Osteocyte (in vitro differentiated cells): ENCODE measurements at places on chromosomes 6 and 20. TPM values are rescaled to one million over a fixed set of nuclear protein-coding genes. Genes with fewer than 3 reads are reported as not detected.

- H3K27me3 ChIP-seq, result peaks cover 12% of the 10 kb centered on the region
- DNase-seq, result no peak
- no peak overlapping the region for H3K4me3 ChIP-seq
- H3K4me1 ChIP-seq, result no peaks in the 10 kb centered on the region
- H3K36me3 ChIP-seq, result no peaks in the 10 kb centered on the region
These were observed 118.0 kb downstream of the PCSK2 start for GRCh38 chr20:17344790-17345189.

DNA sequence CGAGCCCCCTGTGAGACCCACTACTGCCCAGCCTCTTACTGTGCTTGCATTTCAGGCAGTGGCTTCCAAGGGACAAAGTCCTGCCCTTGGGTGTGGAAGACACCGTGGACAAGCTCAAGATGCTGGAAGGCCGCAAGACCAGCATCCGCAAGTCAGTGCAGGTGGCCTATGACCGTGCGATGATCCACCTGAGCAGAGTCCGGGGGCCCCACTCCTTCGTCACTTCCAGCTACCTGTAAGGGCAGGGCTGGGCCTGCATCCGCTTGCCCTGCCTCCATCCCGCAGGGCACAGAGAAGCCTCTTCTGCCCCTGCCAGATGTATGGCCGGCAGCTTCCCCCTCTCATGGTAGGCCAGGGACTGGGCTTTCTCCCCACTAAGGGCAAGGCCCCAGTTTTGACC lies 33.8 kb downstream of the BRPF3 start:
- no peak for DNase-seq
- no peaks in the 10 kb centered on the region for H3K4me1 ChIP-seq
- H3K27me3 ChIP-seq, result no peaks in the 10 kb centered on the region
- H3K4me3 ChIP-seq, result no peak overlapping the region
- H3K36me3 ChIP-seq, result peaks cover 43% of the 10 kb centered on the region
- H3K27ac ChIP-seq, result no peak overlapping the region

DNA sequence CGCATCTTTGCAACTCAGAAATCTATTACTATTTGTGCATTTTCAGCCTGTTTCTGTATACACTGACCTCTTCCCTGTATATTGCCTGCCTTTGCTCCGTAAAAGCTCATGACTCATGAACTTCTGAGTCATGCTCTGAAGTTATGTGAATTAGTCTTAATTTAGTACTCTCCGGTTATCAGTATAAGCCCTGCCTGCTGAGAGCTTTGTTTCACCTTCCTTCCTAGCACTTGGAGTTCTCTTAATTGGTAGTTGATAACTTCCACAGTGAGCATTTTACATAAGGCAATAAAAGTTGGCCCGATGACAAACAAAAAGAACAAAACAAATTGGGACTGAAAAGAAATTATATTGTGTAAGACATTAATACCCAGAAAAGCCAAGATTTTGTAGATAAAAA lies 231.4 kb downstream of the GJA1 start:
- no peak for DNase-seq
- no peak overlapping the region for H3K4me3 ChIP-seq
- H3K36me3 ChIP-seq, result no peaks in the 10 kb centered on the region
- peak overlapping the region; percentile 24 for H3K27ac ChIP-seq

- H3K36me3 ChIP-seq, result no peaks in the 10 kb centered on the region
- H3K27me3 ChIP-seq, result no peaks in the 10 kb centered on the region
- no peak overlapping the region for H3K27ac ChIP-seq
- H3K4me1 ChIP-seq, result no peaks in the 10 kb centered on the region
- DNase-seq, result no peak
- H3K4me3 ChIP-seq, result no peak overlapping the region
These were observed 386.1 kb upstream of the ZFP64 start for GRCh38 chr20:52577696-52578095.

- H3K4me3 ChIP-seq, result peak overlapping the region; percentile 33
- H3K36me3 ChIP-seq, result peaks cover 41% of the 10 kb centered on the region
- DNase-seq, result no peak
- H3K4me1 ChIP-seq, result peaks cover 59% of the 10 kb centered on the region
- H3K27ac ChIP-seq, result peak overlapping the region; percentile 72
These were observed 49.7 kb downstream of the TOP1 start for GRCh38 chr20:41078329-41078728.

DNA sequence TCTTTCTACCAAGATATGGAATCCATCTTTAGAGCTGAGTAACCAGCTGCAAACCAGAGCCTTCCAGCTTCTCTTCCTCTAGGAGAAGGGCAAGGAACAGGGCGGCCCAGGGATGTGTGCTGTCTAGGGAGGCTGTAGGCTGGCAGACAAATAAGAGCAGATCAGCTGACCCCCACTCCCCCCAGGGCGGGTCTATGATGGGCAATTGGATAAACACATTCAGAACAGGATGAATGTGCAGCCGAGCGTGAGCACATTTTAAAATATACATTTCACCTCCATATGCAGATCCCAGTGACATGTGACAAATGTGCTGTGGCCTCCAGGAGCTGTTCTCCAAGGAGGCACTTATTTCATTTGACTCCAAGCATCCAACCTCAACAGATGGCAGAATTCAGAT lies 580.1 kb downstream of the PTPRT start:
- no peaks in the 10 kb centered on the region for H3K4me1 ChIP-seq
- no peak overlapping the region for H3K4me3 ChIP-seq
- no peak for DNase-seq
- no peaks in the 10 kb centered on the region for H3K27me3 ChIP-seq
- H3K27ac ChIP-seq, result no peak overlapping the region

GRCh38 chr6:116268589-116269293 lies 11.0 kb downstream of the TSPYL1 start:
- no peaks in the 10 kb centered on the region for H3K27me3 ChIP-seq

- H3K4me3 ChIP-seq, result no peak overlapping the region
- no peak for DNase-seq
- H3K36me3 ChIP-seq, result no peaks in the 10 kb centered on the region
- H3K27me3 ChIP-seq, result no peaks in the 10 kb centered on the region
- H3K27ac ChIP-seq, result no peak overlapping the region
These were observed 103.0 kb upstream of the MOCS1 start for GRCh38 chr6:40037271-40037670.

GRCh38 chr6:14353798-14354197 lies 236.2 kb downstream of the CD83 start:
- H3K27ac ChIP-seq, result no peak overlapping the region
- DNase-seq, result no peak
- no peak overlapping the region for H3K4me3 ChIP-seq
- no peaks in the 10 kb centered on the region for H3K4me1 ChIP-seq
- peaks cover 18% of the 10 kb centered on the region for H3K27me3 ChIP-seq
- H3K36me3 ChIP-seq, result peaks cover 2% of the 10 kb centered on the region

GRCh38 chr20:7094438-7094997 lies 327.0 kb downstream of the BMP2 start:
- no peak for DNase-seq
- H3K4me1 ChIP-seq, result no peaks in the 10 kb centered on the region
- H3K36me3 ChIP-seq, result no peaks in the 10 kb centered on the region

DNA sequence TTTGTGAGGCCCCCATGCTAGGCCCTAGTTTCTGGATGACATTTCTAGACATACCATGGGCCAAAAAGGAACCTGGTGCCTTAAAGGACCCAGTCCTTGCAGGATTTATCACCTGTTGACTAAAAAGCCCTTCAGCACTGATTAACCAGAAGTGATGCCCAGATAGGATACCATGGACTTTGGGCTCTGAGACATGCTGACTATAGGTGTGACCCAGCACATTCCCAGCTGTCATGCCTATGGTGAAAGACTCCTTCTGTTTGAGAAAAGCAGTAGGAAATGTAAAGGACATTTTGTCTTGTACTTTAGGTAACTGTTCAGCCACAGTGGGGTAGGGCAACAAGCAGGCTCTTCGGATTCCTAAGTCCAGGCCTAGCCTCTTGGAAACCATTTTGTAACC lies 724.2 kb downstream of the CD109 start:
- peaks cover 16% of the 10 kb centered on the region for H3K36me3 ChIP-seq
- H3K27ac ChIP-seq, result no peak overlapping the region
- H3K4me1 ChIP-seq, result no peaks in the 10 kb centered on the region
- no peak overlapping the region for H3K4me3 ChIP-seq

- H3K27ac ChIP-seq, result no peak overlapping the region
- H3K36me3 ChIP-seq, result no peaks in the 10 kb centered on the region
- peaks cover 6% of the 10 kb centered on the region for H3K27me3 ChIP-seq
- DNase-seq, result no peak
- H3K4me3 ChIP-seq, result no peak overlapping the region
These were observed 51.4 kb upstream of the JARID2 start for GRCh38 chr6:15194453-15194852.

- no peak for DNase-seq
- no peak overlapping the region for H3K4me3 ChIP-seq
- H3K4me1 ChIP-seq, result peaks cover 23% of the 10 kb centered on the region
These were observed 19.0 kb downstream of the LRRC1 start for GRCh38 chr6:53813801-53814200.

DNA sequence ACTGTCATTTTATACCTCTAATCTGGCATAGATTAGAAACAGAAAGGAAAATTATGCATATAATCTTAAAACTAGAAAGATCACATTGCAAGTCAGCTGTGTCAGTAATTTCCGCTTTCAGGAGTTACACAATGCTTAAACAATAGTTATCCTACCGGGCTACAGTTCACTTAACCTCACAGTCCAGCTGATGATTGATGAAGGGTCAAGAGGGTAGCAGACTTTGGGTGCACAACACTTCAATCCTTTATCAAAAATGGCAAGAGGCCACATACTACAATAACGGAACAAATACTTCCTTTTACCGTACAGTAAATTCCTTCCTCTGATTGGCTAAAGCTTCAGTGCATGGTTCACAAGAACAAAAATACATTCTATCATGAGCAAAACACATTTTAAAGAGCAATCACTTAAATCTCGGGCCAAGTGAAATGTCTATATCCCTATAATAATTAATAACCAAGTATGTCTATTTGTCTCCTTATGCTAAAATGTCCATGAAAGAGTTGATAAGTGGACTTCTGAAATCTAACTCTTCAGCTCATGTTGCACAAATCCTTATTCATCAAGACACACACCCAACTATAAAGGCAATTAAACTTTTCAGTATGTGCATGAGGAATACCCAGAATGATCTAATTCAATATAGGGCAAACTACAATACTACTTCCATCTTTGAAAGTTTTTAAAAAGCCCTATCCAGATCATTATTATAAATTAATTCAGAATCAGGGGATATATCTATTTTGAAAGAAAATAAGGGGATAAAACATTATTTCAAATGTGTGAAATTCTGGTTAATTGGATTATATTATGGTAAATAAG lies 76.8 kb downstream of the HIVEP2 start:
- H3K36me3 ChIP-seq, result no peaks in the 10 kb centered on the region
- no peak overlapping the region for H3K4me3 ChIP-seq
- DNase-seq, result no peak
- no peak overlapping the region for H3K27ac ChIP-seq
- H3K27me3 ChIP-seq, result no peaks in the 10 kb centered on the region

DNA sequence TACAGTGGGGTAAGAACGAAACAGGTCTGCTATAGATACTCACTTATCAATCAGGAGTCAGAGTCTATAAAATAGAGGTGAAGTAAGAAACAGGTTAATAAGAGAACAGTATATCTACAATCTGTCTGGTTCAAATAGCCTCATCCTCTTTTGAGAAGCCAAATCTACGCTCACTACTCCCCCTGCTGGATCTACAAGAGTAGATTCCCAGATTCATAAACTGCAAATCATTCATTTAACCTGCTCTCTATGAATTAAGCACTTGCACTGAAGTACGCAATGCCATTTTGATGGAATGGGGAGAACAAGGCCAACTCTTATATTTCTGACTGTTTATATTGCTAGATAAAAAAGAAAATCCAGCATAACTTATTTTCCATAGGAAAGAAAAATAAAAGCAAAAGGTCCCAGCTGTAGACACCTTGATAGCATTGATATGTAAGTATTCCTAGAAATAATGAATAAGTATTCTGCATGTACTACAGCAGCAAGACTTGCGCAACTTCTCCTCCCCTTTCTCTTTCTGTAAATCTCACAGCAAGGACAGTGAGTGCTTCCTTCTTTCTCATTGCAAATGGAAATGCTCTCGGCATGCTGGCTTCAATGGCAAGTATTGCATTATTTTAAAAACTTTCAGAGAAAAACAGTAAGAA lies 92.3 kb downstream of the RFX6 start:
- H3K27ac ChIP-seq, result no peak overlapping the region
- no peak for DNase-seq
- H3K4me3 ChIP-seq, result no peak overlapping the region
- H3K4me1 ChIP-seq, result no peaks in the 10 kb centered on the region

- no peak for DNase-seq
- no peak overlapping the region for H3K4me3 ChIP-seq
- H3K27ac ChIP-seq, result no peak overlapping the region
- peaks cover 33% of the 10 kb centered on the region for H3K27me3 ChIP-seq
These were observed 24.7 kb upstream of the RALGAPA2 start for GRCh38 chr20:20737158-20737557.

GRCh38 chr20:53819973-53820451 lies 226.4 kb upstream of the ZNF217 start:
- DNase-seq, result no peak
- H3K27me3 ChIP-seq, result no peaks in the 10 kb centered on the region
- no peak overlapping the region for H3K4me3 ChIP-seq
- no peaks in the 10 kb centered on the region for H3K36me3 ChIP-seq
- H3K4me1 ChIP-seq, result peaks cover 2% of the 10 kb centered on the region
- H3K27ac ChIP-seq, result no peak overlapping the region

DNA sequence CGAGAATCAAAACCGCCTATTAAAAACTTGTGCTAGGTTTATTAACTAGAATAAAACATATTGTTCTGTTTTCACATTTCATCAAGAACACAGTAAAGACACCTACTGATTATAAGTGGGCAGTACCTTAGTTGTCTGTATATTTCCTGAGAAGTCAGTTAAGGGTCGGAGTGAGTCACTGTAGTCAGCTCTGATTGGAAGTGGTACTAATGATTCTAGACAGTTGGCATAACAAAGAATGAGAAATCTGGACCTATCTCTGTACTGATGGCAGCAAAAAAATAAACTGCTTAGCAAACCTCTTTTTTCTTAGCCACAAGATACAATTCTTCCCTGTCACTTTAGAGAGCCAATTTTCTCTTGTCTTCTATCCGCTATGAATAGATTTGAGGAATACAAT lies 387.3 kb upstream of the ADGRB3 start:
- no peak for DNase-seq
- peaks cover 8% of the 10 kb centered on the region for H3K36me3 ChIP-seq
- H3K27ac ChIP-seq, result no peak overlapping the region
- H3K4me1 ChIP-seq, result peaks cover 14% of the 10 kb centered on the region

DNA sequence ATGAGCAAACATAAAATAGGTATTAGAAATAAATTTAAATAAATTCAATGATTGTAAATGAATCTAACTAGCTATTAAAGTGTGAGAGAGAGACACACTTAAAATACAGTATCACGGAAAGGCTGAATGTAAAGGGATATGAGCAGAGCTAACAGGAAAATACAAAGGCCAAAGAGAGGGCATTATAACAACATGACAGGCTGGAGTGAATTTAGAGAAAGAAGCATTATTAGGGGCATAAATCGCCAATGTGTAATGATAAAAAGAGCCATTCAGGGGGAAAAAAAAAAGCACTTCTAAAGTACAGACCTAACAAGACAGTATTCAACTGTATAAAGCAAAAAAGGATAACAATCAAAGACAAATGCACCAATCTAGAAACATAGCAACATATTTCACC lies 28.1 kb downstream of the DACT2 start:
- peaks cover 39% of the 10 kb centered on the region for H3K27me3 ChIP-seq
- DNase-seq, result no peak
- H3K27ac ChIP-seq, result no peak overlapping the region
- H3K36me3 ChIP-seq, result no peaks in the 10 kb centered on the region

The TXLNB gene
- total RNA-seq, result 0.08 TPM in 1 of 2 replicates, not detected in the other

The CLPSL2 gene
- not detected in 2 replicates for total RNA-seq

The LY6G6F gene
- not detected in 2 replicates for total RNA-seq

The PIGU gene
- 15.5 and 18.2 TPM in 2 replicates for total RNA-seq

The MACROD2 gene
- total RNA-seq, result 0.73 and 2.5 TPM in 2 replicates
